ENCODE measurements at places on chromosomes 1 and 21. TPM values are rescaled to one million over a fixed set of nuclear protein-coding genes. Genes with fewer than 3 reads are reported as not detected.

The CASQ1 gene
- 6.0 TPM for total RNA-seq

The CAPZB gene
- 119 TPM for total RNA-seq

The TMEM240 gene
- 11.1 TPM for total RNA-seq

The ASCL5 gene
- not detected for total RNA-seq

- peaks cover 46% of the 10 kb centered on the region for H3K4me1 ChIP-seq
- peak overlapping the region; percentile 88 for H3K4me3 ChIP-seq
- H3K27me3 ChIP-seq: no peaks in the 10 kb centered on the region
- peak overlapping the region; percentile 79 for H3K27ac ChIP-seq
- no peak for DNase-seq
These were observed 569 bp downstream of the TRABD2B start for GRCh38 chr1:47996406-47997226.

DNA sequence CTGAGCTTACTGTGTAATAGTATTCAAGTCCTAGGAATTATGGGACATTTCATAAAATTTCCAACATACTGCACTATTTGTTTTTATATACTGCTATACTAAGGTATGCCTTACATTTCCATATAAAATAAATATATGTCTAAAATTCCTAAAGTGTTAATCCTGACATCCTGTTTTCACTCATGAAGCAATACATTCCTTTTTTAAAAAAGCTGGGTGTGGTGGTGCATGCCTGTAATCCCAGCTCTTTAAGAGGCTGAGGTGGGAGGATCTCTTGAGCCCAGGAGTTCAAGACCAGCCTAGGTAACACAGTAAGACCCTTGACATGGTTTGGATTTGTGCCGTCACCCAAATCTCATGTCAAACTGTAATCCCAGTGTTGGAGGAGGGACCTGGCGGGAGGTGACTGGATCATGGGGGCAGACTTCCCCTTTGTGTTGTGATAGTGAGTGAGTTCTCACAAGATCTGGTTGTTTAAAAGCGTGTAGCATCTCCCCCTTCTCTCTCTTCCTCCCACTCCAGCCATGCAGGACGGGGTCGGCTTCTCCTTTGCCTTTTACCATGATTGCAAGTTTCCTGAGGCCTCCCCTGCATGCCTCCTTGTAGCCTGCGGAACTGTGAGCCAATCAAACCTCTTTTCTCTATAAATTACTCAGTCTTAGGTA lies 5.8 kb downstream of the CDC42BPA start:
- DNase-seq: no peak
- H3K4me1 ChIP-seq: peaks cover 40% of the 10 kb centered on the region
- H3K36me3 ChIP-seq: no peaks in the 10 kb centered on the region

- no peak overlapping the region for H3K4me3 ChIP-seq
- H3K36me3 ChIP-seq: no peaks in the 10 kb centered on the region
- H3K4me1 ChIP-seq: no peaks in the 10 kb centered on the region
- H3K27ac ChIP-seq: no peak overlapping the region
These were observed 53.0 kb upstream of the TIAM1 start for GRCh38 chr21:31397030-31397429.

DNA sequence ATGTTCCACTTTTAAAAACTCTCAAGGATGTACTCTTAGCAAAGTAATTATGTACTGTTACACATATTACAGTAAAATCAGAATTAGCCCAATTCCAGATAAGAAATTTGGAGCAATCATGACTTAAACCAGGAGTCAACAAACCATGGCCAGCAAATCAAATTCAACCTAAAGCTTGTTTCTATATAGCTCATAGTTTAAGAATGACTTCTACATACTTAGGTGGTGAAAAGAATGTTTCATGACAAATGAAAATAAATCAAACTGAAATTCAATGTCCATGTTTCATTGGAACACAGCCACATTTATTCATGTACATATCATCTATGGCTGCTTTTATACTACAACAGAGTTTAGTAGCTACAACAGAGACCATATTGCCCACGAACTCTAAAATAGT lies 35.1 kb downstream of the FRRS1 start:
- no peak for DNase-seq
- H3K4me3 ChIP-seq: no peak overlapping the region
- H3K27me3 ChIP-seq: no peaks in the 10 kb centered on the region
- H3K4me1 ChIP-seq: no peaks in the 10 kb centered on the region
- no peak overlapping the region for H3K27ac ChIP-seq
- H3K36me3 ChIP-seq: peaks cover 5% of the 10 kb centered on the region

DNA sequence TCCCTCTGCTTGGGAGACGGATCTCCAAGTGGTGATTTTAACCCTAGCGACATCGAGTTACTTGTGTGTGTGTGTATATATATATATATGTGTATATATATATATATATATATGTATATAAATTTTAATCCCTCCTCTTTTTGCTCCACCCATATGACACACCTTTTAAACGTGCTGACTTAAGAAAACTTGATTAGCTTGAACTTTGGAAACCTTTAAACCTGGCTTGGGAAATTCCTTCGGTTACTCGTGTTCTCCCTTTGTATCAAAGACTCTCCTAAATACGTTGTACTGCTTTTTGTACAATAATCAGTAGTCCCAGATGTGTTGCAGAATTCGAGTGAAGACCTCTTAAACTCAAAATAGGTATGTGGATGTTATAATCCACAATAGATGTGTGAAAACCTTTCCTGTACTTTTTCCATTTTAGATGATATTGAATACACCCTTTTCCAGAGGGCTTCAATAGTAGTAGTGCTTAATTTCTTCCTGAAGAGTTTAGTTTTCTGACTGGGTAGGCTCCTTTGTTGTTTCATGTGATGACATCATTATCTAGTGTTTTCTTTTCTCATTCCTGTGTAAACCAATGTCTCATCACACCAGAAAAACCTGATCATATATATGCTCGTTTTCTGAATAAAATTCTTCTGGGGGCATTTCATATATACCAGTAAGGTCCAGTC lies 1.4 kb downstream of the RNF11 start:
- H3K4me1 ChIP-seq: peaks cover 52% of the 10 kb centered on the region
- peak overlapping the region; percentile 98 for H3K27ac ChIP-seq
- no peaks in the 10 kb centered on the region for H3K36me3 ChIP-seq
- peak overlapping the region; percentile 98 for H3K4me3 ChIP-seq
- H3K27me3 ChIP-seq: no peaks in the 10 kb centered on the region

- no peaks in the 10 kb centered on the region for H3K4me1 ChIP-seq
- no peak overlapping the region for H3K4me3 ChIP-seq
- no peak for DNase-seq
- no peaks in the 10 kb centered on the region for H3K27me3 ChIP-seq
- H3K36me3 ChIP-seq: no peaks in the 10 kb centered on the region
- H3K27ac ChIP-seq: no peak overlapping the region
These were observed 273.7 kb downstream of the BARHL2 start for GRCh38 chr1:90443354-90443753.

GRCh38 chr21:45297869-45298268 lies 10.2 kb upstream of the POFUT2 start:
- no peak overlapping the region for H3K4me3 ChIP-seq
- H3K27me3 ChIP-seq: no peaks in the 10 kb centered on the region
- peaks cover 25% of the 10 kb centered on the region for H3K4me1 ChIP-seq
- DNase-seq: no peak
- H3K36me3 ChIP-seq: no peaks in the 10 kb centered on the region

GRCh38 chr21:20419772-20420171 lies 578.4 kb upstream of the NCAM2 start:
- H3K36me3 ChIP-seq: no peaks in the 10 kb centered on the region
- no peaks in the 10 kb centered on the region for H3K27me3 ChIP-seq
- H3K4me3 ChIP-seq: no peak overlapping the region
- no peak overlapping the region for H3K27ac ChIP-seq
